Heart right ventricle (tissue), 16 donors: ENCODE measurements at places on chromosomes 7 and 10. TPM values are rescaled to one million over a fixed set of nuclear protein-coding genes. Genes with fewer than 3 reads are reported as not detected.

DNA sequence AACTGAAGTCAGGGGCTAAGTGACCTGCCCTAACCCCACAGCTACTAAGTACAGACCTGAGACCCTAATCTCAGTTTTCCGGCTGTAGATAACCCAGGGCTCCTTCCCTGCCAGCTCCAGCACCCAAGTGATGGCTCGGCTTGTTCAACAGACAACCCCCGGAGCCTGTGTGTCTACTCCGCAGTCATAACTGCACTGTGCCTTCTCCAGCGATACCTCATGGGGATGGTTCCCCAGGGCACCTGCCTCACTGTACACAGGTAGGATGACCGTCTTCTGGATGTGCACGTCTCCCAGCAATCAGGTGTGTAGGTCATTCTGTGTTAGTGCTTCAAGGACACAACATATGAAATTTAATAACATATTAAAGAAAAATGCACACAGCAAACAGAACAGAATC, 37.1 kb downstream of the CPXM2 start:
- H3K4me3 ChIP-seq: no peak overlapping the region
- no peak overlapping the region for H3K27ac ChIP-seq
- no peaks in the 10 kb centered on the region for H3K4me1 ChIP-seq
- H3K36me3 ChIP-seq: no peaks in the 10 kb centered on the region
- no peak for DNase-seq

- H3K4me3 ChIP-seq: no peak overlapping the region
- DNase-seq: no peak
- H3K27ac ChIP-seq: no peak overlapping the region
- no peaks in the 10 kb centered on the region for H3K36me3 ChIP-seq
- no peaks in the 10 kb centered on the region for H3K27me3 ChIP-seq
Measured at GRCh38 chr7:28456044-28456443, 43.7 kb downstream of the CREB5 start.

Gene LIPN
- 0.46 TPM for total RNA-seq

Gene ACHE
- 0.28 TPM for total RNA-seq

Gene AGR3
- not detected for total RNA-seq

Gene MASTL
- total RNA-seq: 2.1 TPM

DNA sequence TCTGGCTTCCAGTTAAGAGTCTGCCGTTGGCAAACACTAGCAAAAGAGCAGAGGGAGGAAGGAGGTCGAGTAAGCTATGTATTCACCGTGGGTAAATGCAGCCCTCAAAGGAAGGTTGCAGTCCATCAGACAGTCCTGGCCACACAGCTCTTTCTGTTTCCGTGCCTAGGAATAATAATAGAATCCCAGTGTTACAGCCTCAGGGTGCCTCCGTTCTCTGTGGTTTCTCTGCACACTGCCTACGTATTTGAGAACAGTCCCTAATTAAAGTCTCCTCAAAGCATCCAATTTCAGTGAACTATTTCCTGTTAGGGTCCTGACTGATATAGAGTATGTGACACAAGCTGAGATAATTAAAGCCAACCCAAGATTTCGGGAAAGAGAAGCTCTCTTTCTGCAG, 176.7 kb downstream of the GPAM start:
- no peaks in the 10 kb centered on the region for H3K27me3 ChIP-seq
- no peak overlapping the region for H3K27ac ChIP-seq

- no peaks in the 10 kb centered on the region for H3K4me1 ChIP-seq
- DNase-seq: peak; percentile 37
- no peak overlapping the region for H3K4me3 ChIP-seq
Measured at GRCh38 chr10:53702489-53702888, 929.9 kb upstream of the MBL2 start.

Gene GHRHR
- not detected for total RNA-seq

DNA sequence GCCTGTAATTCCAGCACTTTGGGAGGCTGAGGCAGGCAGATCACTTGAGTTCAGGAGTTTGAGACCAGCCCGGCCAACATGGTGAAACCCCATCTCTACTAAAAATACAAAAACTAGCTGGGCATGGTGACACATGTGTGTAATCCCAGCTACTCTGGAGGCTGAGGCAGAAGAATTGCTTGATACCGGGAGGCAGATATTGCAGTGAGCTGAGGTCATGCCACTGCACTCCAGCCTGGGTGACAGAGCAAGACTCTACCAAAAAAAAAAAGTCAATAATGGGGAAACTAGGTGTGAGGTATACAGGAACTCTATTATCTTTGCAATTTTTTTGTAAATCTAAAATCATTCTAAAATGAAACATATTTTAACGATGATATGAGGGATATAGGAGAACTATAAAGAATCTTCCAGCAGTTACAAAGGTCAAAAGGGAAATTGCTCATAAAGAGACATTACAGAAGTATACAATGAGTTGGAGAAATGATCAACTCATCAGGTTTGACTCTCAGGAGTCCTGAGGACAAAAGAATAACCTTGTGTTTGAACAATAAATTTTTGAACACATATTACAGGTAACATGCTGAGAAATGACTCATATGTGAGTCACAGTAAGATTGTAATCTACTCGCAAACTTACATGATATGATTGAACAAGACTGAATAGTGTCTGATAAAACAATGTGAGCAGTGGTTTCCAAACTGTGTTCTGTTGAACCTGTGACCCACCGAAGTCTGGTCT, 272.6 kb downstream of the FGFR2 start:
- no peak for DNase-seq
- H3K27ac ChIP-seq: no peak overlapping the region
- peaks cover 19% of the 10 kb centered on the region for H3K27me3 ChIP-seq
- H3K4me3 ChIP-seq: no peak overlapping the region
- no peaks in the 10 kb centered on the region for H3K4me1 ChIP-seq

DNA sequence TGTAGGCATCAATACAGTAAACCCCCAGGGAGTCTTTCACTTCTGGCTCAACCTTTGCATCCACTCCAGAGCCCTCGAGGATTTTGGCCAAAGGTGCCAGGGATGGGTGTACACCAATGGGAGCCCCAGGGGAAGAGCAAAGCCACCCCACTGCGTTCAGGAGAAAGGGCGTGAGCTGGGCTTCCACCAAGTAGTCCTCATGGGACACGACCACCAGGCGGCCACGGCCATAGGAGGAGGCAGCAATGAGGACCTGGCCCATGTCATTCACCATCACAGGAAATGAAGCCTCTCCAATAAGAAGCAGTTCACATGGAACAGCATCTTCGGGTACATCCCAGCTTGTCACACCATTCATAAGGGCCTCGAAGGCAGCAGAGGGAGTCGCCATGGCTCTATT, 25.8 kb downstream of the TCAF1 start:
- H3K27ac ChIP-seq: no peak overlapping the region
- H3K4me3 ChIP-seq: no peak overlapping the region
- no peaks in the 10 kb centered on the region for H3K27me3 ChIP-seq
- peaks cover 9% of the 10 kb centered on the region for H3K36me3 ChIP-seq

DNA sequence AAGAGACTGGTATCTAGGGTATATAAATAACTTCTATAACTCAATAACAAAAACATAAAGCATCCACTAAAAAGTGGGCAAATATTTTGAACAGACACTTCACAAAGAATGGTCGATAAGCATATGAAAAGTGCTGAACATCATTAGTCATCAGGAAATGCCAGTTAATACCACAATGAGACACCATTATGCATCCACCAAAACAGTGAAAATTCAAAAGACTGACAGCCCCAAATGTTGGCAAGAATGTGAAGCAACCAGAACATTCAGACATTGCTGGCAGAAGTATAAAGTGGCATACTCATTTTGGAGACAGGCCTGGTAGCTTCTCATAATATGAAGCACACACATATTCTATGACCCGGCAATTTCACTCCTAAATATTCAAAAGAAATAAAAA, 26.5 kb upstream of the GSAP start:
- H3K36me3 ChIP-seq: no peaks in the 10 kb centered on the region
- no peaks in the 10 kb centered on the region for H3K4me1 ChIP-seq
- DNase-seq: no peak
- H3K27ac ChIP-seq: no peak overlapping the region
- H3K27me3 ChIP-seq: no peaks in the 10 kb centered on the region

GRCh38 chr10:113004069-113004618, 54.1 kb downstream of the TCF7L2 start:
- no peak overlapping the region for H3K4me3 ChIP-seq
- no peaks in the 10 kb centered on the region for H3K36me3 ChIP-seq
- no peaks in the 10 kb centered on the region for H3K27me3 ChIP-seq
- H3K27ac ChIP-seq: no peak overlapping the region
- H3K4me1 ChIP-seq: peaks cover 45% of the 10 kb centered on the region

- peaks cover 11% of the 10 kb centered on the region for H3K4me1 ChIP-seq
- no peak overlapping the region for H3K27ac ChIP-seq
- no peak overlapping the region for H3K4me3 ChIP-seq
- no peak for DNase-seq
- no peaks in the 10 kb centered on the region for H3K36me3 ChIP-seq
Measured at GRCh38 chr7:1210979-1211608, 21.6 kb upstream of the UNCX start.
